ENCODE measurements at places on chromosomes 1 and 21. TPM values are rescaled to one million over a fixed set of nuclear protein-coding genes. Genes with fewer than 3 reads are reported as not detected.

GRCh38 chr1:22290611-22291010 is 147.7 kb upstream of the WNT4 start:
- H3K36me3 ChIP-seq, result no peaks in the 10 kb centered on the region
- no peak overlapping the region for H3K27ac ChIP-seq
- H3K4me1 ChIP-seq, result no peaks in the 10 kb centered on the region
- DNase-seq, result no peak
- H3K27me3 ChIP-seq, result peaks cover 9% of the 10 kb centered on the region

- H3K36me3 ChIP-seq, result peaks cover 59% of the 10 kb centered on the region
- DNase-seq, result no peak
- peaks cover 31% of the 10 kb centered on the region for H3K4me1 ChIP-seq
- no peak overlapping the region for H3K4me3 ChIP-seq
Measured at GRCh38 chr1:6544831-6545230, 9.5 kb downstream of the NOL9 start.

GRCh38 chr1:207191061-207191460 is 87.0 kb downstream of the C4BPA start:
- no peaks in the 10 kb centered on the region for H3K36me3 ChIP-seq
- no peak for DNase-seq
- no peak overlapping the region for H3K4me3 ChIP-seq
- H3K27ac ChIP-seq, result no peak overlapping the region
- peaks cover 2% of the 10 kb centered on the region for H3K27me3 ChIP-seq

DNA sequence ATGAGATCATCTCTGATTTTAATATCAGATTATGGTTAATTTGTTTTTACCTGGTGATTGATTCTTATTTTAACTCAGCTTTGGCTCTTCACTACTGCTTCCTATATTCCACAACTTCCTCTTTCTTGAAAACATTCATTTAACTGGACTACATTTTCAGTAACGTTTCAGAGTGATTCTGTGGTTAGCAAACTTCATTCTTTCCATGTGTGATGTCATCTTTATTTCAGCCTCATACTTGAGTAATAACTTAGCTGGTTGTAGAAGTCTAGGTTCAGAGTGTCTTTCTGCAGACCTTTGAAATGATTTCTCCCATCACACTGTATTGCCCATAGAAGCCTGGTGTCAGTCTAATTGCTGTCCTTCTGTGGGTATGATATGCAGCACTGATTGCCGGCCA is 36.0 kb upstream of the SLC35F3 start:
- no peaks in the 10 kb centered on the region for H3K27me3 ChIP-seq
- H3K4me1 ChIP-seq, result no peaks in the 10 kb centered on the region
- no peak for DNase-seq
- no peaks in the 10 kb centered on the region for H3K36me3 ChIP-seq
- no peak overlapping the region for H3K27ac ChIP-seq

LRRC3 gene
- total RNA-seq, result 3.4 TPM

DNA sequence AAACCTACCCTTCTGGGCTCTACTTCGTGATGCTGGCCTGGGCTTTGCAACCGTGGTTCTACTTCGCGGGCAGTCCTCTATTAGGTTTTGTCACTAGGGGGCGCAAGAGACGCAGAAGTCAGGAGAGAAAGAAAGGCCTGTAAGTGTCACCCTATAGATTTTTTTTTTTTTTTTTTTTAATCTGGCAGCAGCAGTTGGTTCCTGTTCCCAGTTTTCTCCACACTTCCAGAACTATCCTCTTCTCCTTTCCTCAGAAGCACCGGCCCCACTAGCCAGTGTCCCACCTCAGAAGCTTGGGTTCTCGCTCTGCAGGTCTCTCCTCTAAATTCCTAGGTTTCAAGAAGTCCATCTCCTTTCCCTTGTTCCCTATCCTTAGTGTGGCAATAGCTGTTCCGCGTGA is 9.1 kb upstream of the LCE2D start:
- DNase-seq, result peak; percentile 71
- no peak overlapping the region for H3K27ac ChIP-seq
- no peaks in the 10 kb centered on the region for H3K36me3 ChIP-seq
- H3K4me1 ChIP-seq, result peaks cover 3% of the 10 kb centered on the region
- H3K4me3 ChIP-seq, result no peak overlapping the region
- peaks cover 22% of the 10 kb centered on the region for H3K27me3 ChIP-seq

- no peaks in the 10 kb centered on the region for H3K4me1 ChIP-seq
- H3K27me3 ChIP-seq, result peaks cover 24% of the 10 kb centered on the region
- no peaks in the 10 kb centered on the region for H3K36me3 ChIP-seq
Measured at GRCh38 chr1:214193691-214194090, 87.3 kb upstream of the SMYD2 start.

GRCh38 chr1:169049258-169049938 is 57.1 kb upstream of the ATP1B1 start:
- H3K36me3 ChIP-seq, result peaks cover 15% of the 10 kb centered on the region
- peak overlapping the region; percentile 51 for H3K27ac ChIP-seq
- no peaks in the 10 kb centered on the region for H3K27me3 ChIP-seq
- DNase-seq, result no peak
- no peak overlapping the region for H3K4me3 ChIP-seq
